ENCODE measurements at places on chromosomes 16 and 17.

- peak; percentile 71 for DNase-seq
Measured at GRCh38 chr17:44203731-44204440, 4.2 kb upstream of the ATXN7L3 start.

GRCh38 chr17:39116224-39116623 lies 35.2 kb downstream of the PLXDC1 start:
- DNase-seq, result no peak

DNA sequence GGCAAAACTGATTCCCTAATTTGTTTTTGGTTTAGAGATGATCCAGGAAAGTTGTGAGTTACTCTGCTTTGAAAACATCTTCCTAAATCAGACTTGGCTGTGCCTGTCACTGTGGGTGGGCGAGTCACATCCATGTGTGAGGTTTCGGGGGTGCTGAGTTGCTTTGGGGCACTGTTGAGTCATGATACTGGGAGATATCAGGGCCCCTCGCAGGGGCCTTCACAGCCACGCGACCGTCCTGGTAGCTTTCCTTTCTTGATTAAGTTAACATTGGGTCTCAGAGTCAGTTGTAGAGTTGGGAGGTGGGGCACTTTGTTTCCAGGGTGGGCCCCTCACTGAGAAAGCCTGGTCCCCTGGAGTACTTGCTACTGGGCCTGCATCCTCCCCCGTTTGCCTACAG lies 58.3 kb upstream of the LGALS9 start:
- no peak for DNase-seq

- no peak for DNase-seq
Measured at GRCh38 chr17:33370401-33370800, 77.3 kb upstream of the ASIC2 start.

GRCh38 chr17:74192950-74193781 lies 10.3 kb upstream of the RPL38 start:
- DNase-seq, result no peak

DNA sequence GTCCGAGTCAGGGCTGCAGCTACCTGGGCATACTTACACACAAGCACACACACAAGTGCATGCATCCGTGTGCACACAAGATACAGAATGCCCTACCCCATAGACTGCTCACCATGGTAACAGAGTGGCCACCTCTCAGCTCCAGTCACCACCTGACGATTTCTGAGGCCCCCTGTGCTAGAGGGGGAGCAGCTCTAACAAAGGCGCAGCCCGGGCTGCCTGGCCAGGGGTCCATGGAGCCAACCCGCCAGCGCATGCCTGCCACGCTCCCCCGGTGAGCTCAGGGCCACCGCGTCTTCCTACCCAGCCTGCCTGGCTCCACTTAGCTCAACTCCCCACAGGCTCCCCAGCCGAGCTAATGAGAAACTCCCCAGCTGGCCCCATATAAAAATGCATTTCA lies 75.5 kb downstream of the ZNF423 start:
- no peak for DNase-seq

DNA sequence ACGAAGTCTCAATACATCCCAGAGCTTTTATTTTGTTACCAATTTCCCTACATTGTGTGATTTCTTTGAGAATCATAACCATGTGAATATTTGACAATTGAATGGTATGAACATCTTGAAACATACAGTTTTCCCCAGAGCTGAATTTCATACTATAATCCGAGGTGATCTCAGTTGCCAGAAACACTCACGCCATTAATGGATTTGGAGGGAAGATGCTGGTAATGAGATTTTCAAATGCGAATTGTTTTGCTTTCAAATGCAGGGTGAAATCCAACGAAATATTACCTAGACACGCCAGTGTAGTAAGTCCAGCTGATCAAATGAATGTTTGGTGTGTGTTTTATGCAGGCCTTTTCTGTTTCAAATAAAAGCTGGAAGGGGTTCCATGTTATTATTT lies 277.8 kb upstream of the CDH5 start:
- DNase-seq, result no peak

GRCh38 chr17:6502871-6503509 lies 53.4 kb downstream of the PITPNM3 start:
- DNase-seq, result no peak

DNA sequence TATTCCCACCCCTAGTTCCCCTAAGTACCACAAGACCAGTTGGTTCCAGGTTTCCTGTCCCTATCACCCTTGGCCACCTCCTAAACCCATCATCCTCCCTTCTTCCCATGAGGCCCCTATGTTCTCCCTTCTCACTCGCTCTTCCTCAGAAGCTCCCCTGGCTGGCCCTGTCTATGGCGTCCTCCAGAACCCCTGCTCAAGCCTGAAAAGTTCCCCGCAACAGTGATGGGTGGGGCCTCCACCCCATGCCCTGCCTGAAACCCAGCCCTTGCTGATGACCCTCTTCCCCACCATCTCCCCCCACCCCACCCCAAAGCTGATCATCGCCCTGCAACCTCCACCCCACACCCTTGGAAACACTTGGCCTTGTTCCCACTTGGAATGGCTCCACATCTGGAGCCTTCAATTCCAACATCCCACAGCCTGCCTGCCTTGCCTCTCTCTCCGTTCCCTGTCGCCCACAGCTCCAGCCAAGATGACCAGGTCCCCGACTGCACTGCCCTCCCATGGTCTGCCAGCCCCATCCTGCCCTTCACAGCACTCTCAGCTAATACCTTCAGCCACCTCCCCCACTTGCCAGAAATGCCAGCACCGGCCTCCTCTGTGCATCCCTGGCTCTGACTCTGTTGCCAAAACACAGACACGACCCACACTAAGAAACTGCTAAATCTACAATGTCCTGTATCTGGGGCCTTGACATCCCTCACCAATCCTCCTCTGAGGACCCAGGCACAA lies 10.5 kb downstream of the OSBPL7 start:
- no peak for DNase-seq

DNA sequence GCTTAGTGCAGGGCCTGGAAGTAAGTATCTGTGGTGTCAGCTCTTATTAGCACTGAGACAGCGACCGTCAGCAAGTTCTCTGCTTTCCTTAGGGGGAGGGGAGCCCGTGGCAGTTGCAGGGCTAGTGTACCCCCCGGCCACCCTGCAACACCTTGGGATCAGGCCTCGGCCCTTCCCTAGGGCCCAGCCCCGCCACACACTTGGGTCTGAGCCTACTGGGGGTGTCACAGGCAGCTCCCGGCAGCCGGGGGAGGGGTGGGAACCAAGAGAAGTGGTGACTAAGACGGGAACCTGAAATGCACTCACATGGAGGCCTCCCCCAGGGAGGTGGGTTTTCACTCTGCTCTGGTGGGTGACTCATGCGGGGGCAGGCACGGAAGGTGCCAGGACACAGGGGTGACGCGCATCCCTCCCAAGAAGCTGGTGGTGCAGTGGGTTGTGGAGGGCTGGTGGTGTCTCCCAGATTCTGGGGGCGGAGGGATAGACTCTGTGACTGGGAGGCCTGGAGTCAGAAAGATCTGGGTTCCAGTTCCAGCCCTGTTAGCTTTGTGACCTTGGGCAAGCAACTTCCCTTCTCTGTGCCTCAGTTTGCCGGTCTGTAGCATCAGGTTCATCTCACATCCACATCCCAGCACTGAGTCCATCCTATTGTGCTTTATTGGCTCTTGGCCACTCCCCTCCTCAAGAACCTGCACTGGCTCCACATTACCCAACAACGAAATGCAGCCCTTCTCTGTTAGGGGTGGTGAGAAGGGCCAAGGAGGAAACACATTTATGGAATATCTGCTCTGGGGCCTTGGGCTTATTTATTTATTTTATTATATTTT lies 44.5 kb downstream of the LAT start:
- peak; percentile 56 for DNase-seq
